ENCODE measurements at places on chromosomes 2 and 18. TPM values are rescaled to one million over a fixed set of nuclear protein-coding genes. Genes with fewer than 3 reads are reported as not detected.

The PKDCC gene
- total RNA-seq, result 8.0 TPM

The HOXD4 gene
- 2.2 TPM for total RNA-seq

The FHOD3 gene
- total RNA-seq, result 5.3 TPM

The CHN1 gene
- total RNA-seq, result 2.7 TPM

The TMEM214 gene
- 43.9 TPM for total RNA-seq

The PRKAG3 gene
- not detected for total RNA-seq

The DPP4 gene
- total RNA-seq, result 4.4 TPM

The TGFA gene
- total RNA-seq, result 64.9 TPM

The ADAM17 gene
- total RNA-seq, result 28.9 TPM

The ZDBF2 gene
- 3.1 TPM for total RNA-seq

The HOXD13 gene
- total RNA-seq, result not detected

The ONECUT2 gene
- total RNA-seq, result 0.08 TPM

The NEURL3 gene
- total RNA-seq, result 0.57 TPM

The MYL12B gene
- total RNA-seq, result 263 TPM

The THSD7B gene
- not detected for total RNA-seq

The C18orf54 gene
- total RNA-seq, result 0.29 TPM

The ACSL3 gene
- 32.6 TPM for total RNA-seq

The ARHGEF33 gene
- 0.80 TPM for total RNA-seq

The REEP1 gene
- 0.04 TPM for total RNA-seq

The TUBA3E gene
- total RNA-seq, result not detected

The TMEM17 gene
- total RNA-seq, result 0.80 TPM

The CAPN14 gene
- 0.13 TPM for total RNA-seq

The WDR35 gene
- 6.1 TPM for total RNA-seq

The AOX1 gene
- total RNA-seq, result 19.0 TPM

The DYSF gene
- 0.93 TPM for total RNA-seq

The DNER gene
- total RNA-seq, result 20.1 TPM

The ANKRD36C gene
- total RNA-seq, result 15.4 TPM

The ACMSD gene
- total RNA-seq, result not detected

The EHD3 gene
- 2.8 TPM for total RNA-seq

The ANKRD30BL gene
- total RNA-seq, result not detected

The PLCD4 gene
- total RNA-seq, result 0.76 TPM

The GAD1 gene
- total RNA-seq, result not detected

The RPRM gene
- total RNA-seq, result 0.51 TPM
